Stimulated activated CD8-positive, alpha-beta memory T cell treated with anti-CD3 and anti-CD28 coated beads, Interleukin-2, amount 100 ng/mL, for 1 hour (primary cell): ENCODE measurements at places on chromosomes 3 and 15.

DNA sequence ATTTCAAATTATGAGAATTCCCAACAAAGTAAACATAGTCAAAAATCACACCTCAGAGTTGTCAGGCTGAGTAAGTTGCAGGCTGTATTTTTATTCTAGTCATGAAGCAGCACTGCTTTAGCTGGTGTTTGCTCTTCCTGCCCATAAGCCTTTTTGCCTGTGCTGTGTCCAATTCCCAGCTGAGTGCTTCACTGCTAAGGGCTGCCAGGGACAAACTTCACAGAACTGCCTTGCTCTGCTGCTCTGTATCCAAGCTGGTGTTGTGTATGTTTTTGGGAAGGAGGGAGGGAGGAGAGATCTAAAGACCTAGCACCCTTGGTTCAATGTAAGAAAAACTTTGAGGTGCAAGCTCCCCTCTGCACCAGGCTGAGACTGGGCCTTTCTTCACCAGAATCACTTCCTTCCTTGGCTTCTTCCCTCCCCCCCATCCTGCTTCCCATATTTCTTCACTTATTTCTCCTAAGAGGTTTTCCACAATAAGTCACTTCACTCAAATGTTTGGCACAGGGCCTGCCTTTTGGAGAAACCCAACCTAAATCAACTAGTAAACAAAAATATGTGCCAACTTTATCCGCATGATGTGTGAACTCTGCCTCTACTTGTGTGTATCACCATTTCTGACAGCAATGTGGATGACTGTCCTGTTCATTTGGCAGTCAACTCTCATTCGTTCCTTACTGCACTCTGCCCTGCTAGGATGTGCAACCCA, 156.1 kb downstream of the TBL1XR1 start:
- no peak for DNase-seq

- DNase-seq: no peak
These were observed 843.8 kb downstream of the NAALADL2 start for GRCh38 chr3:175702956-175703355.

DNA sequence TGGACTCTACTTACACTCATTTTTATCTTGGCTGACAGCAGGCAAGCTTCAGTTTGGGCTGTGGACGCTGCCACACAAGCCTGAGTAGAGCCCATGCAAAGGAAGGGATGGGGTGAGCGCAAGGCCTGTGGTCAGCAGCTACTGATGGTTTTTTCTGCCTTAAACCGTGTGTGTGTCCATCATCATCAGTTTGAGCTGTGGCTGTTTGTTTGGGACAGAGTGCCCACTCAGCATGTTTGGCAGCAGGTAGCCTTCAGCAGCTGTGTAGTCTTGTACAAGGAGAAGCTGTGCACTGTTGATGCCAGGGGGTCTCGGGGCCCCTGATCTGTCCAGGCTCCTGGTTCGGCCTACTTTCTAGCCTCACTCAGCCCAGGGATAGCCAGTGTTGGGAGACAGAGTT, 3.5 kb downstream of the RBM15B start:
- DNase-seq: no peak

GRCh38 chr3:27666272-27666671, 55.9 kb downstream of the EOMES start:
- no peak for DNase-seq

GRCh38 chr3:34229876-34230275, 431.4 kb downstream of the PDCD6IP start:
- no peak for DNase-seq

DNA sequence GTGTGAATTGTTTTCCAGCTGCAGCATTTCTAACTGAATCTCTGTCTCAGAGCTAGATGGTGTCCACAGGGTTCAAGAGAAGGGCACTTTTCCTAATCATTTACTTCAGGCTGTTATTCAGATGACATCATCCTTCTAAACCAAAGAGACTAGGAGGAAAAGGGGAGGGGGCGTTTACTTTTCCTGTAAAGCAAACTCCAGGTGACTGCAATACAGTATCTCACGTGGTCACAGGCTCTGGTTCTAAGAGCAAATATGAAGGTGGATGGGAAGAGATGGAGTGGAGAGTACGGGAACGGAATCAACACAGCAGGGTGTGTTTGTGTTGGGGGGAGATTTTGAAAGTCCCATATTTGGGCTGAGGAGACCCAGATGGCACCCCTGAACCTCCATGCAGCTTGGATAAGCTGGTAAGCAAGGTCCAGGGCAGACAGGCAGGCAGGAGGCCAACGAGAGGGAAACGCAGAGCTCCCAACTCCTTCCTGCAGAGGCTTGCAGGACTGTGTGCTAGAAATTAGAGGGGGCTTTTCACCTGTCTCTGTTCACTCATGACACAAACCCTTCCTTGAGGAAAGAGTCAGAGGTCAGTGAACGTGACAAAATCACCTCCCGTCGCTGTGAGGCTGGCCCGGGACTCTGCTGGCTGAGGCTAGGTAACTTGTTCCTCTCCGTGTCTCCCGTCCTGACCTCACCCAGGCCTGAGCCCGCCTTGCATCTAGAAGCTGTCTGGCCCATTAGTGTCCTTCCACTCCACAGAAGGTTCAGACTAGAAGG, 151.2 kb downstream of the OPA1 start:
- no peak for DNase-seq

DNA sequence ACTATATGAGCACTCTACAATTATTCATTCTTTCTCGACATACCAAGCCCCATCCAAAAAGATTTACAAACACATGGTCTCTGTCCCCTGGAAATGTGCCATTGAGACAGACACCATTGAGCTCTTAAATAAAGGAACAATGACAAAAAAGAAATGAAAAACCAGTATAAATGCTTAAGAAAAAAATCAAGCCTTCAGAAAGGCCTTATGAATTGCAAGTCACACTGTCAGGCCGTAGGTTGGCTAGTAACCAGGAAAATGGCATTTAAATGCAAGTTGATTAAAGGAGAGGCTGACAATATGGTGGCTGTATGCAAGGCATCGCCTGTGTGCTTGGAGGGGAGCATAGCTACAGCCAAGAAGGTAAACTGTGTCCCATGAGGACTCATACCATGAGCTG, 49.7 kb downstream of the SRGAP3 start:
- DNase-seq: no peak

GRCh38 chr3:10758304-10759037, 57.6 kb upstream of the SLC6A11 start:
- DNase-seq: peak; percentile 10

DNA sequence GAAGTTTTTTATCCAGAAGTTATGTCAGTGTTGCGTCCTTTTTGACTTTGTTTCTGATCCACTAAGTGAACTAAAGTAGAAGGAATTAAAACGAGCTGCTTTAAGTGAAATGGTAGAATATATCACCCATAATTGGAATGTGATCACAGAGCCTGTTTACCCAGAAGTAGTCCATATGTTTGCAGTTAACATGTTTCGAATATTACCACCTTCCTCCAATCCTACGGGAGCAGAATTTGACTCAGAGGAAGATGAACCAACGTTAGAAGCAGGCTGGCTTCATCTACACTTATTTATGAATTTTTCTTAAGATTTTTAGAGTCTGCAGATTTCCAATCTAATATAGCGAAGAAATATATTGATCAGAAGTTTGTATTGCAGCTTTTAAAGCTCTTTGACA, 57.6 kb downstream of the DNAH1 start:
- no peak for DNase-seq

- no peak for DNase-seq
These were observed 144.8 kb downstream of the RBPMS2 start for GRCh38 chr15:64630396-64631107.

DNA sequence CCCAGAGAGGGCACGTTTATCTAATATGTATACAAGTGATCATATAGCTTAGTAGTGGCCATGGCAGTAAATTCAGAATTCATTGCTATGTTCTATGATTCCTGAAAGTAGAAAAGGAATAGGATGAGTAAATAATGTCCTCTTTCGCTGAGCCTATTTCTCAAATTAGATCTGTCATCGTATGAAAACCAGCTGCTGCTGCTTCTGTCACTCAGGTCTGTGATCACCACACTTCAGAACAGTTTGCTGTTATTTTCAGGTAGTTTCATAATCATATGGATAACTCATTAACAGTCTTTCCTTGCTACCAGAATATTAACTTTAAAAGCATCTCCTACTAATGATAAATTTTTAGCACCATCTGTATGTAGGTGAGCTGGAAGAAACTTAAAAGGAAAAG, 289.1 kb upstream of the AZI2 start:
- no peak for DNase-seq

DNA sequence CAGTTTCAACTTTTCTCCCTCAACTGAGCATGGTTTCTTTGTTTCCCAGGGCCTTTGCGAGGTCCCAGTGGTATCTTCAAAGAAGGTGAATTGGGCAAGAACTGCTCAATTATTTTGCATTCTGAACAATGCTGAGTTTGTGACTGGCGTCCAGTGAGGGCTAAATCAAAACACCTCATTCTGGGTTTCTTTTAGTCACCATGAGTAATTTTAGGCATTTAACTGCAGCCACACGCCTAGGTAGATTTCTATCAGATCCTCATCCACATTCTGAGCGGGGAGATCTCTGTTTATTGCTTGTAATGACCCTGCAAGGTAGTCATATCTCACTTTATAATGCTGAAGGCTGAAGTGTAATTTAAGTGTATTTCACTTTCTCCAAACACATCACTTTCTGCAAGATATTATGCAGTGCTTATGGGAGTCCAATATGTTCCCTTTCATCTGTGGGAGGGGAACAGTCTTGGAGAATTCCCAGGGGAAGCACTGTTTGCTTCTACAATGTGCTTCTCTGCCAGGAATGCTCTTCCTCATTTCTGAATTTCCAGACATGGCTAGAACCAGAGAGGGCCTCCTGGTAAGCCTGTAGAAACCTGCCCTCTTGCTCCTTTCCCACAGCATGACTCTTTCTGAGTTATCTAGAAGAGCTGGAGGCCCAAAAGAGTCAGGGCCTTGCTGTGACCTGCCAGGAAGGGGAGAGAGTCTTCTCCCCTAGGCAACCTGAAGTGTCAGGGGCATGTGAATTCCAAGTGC, 91.7 kb downstream of the FRMD4B start:
- no peak for DNase-seq

GRCh38 chr3:193816656-193817311, 223.8 kb downstream of the OPA1 start:
- DNase-seq: no peak

DNA sequence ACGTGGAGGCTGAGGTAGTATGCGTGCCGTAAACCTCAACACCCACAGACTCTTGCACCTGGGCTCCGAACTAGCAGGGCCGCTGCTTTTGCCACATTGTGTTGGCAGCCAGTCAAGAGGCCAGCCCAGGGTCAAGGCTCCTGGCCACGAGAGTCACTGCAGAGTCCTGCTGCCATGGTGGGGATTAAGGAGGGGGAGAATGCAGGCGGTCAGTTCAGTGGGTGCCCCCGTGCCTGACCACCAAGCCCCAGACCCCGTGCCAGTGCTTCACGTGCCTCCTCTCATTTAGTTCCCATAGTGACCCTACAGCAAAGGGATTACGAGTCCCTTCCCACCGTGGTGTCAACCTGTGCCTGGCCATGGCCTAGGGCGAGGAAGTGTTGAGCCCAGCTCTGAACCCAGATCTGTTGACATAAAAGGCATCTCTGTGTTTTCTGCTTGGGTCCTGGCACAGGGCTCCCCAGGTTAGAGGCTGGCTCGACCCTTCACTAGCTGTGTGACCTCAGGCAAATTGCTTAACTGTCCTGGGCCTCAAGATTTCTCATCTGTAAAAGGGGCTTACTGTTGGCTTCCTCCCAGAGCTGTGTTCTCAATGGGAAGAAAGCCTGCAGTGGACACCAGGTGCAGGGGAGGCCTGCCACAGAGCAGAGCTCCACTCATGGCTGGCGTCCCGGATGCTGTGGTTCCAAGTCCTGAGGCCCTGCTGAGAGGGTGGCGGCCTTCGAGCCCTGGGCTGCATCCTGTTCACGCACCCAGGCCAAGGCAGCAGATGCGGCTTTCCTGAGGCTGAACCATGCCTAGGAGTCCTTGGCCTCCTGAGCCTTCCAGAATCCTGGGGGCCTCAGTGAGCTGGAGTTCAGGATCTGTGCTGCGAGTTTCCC, 32.8 kb downstream of the FBLN2 start:
- DNase-seq: no peak

DNA sequence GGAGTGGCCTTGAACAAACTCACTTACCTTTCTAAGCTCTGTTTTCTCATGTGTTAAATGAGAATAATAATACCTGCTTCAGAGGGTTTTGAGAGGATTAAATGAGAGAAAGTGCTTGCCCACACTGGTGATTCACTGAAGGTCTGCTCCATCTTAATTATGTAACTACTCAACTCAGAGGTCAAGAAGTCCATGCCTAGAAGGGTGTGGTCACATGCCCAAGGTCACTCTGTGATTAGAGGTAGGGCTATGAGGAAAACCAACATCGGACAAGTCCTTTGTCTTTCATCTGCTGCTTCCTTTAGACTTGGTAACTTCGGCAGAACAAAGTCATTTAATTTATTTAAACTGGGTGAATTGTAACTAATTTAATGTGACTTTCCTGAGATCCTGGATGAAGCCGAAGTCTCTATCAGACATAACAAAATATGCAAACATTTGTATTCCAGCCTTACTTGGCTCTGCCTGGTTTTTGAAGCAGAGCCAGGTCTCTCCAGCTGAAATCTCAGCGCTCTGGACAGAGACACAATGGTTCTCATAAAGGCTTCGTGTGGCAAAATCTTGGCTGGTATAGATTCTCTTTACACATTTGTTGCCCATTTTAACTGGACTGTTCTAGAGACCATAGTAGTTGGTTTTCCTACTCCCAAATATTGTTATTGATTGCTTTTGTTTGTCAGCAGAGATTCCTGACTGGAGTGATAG, 3.0 kb downstream of the CHRNA7 start:
- DNase-seq: no peak

- no peak for DNase-seq
These were observed 5.6 kb downstream of the FOXL2 start for GRCh38 chr3:138941259-138941885.

- no peak for DNase-seq
These were observed 47.8 kb downstream of the ATP2B2 start for GRCh38 chr3:10457560-10457959.

GRCh38 chr3:168341192-168341815, 245.6 kb upstream of the GOLIM4 start:
- DNase-seq: no peak

DNA sequence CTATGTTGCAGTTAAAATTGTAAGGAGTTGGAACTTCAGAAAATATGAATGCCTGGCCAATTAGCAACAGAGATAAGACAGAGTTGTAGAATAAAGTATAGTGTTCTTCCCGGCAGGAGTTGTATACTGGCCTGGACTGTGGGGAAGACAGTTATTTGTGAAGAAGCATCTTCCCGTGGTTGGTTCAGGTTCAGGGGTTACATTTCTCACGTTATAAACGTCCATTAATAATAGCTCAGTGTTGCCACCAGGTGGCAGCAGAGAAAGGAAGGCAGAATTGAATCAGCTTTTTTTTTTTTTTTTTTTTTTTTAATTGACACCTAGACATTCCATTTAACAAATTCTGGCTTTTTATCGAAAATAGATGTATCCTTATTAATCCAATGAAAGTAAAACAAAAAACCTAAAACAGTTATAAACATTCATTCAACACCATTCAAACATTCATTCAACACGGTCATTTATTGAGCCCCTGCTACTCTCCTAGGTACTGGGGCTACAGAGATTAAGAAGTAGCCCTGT, 66.4 kb upstream of the NR2E3 start:
- DNase-seq: peak; percentile 36

DNA sequence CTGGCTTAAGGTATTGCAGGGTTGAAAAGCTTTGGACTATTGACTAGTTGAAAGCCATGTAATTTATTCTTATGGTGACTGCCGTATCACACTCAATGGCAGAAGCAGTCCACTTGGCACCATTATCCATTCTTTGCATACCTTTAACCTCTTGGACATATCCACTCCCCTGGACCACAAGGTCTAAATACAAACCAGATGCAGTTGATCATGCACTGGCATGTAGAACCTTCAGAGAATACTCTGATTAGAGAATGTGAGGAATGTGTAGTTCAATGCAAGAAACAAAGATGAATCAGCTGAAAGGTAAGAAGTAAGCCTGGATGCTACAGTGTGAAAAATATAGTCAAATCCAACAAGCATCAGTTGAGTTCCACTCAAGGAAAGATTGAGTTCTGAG, 93.1 kb downstream of the FRMD5 start:
- DNase-seq: no peak
